Islet precursor cell (in vitro differentiated cells): ENCODE measurements at places on chromosomes 12 and 14.
A peak's percentile ranks its signal among the peaks of the same experiment; 100 is the strongest.

DNA sequence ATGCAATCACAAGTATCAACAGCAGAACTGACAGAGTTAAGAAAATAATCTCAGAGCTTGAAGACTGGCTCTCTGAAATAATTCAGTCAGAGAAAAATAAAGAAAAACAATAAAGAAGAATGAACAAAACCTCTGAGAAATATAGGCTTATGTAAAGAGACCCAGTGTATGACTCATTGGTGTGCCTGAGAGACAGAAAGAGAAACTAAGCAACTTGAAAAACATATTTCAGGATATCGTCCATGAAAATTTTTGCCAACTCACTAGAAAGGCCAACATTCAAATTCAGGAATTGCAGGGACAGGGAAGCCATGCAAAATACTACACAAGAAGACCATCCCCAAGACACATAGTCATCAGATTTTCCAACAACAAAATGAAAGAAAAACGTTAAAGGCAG, 56.2 kb downstream of the APOBEC1 start:
- DNase-seq: no peak

GRCh38 chr12:77179515-77179914, 114.1 kb upstream of the E2F7 start:
- DNase-seq: no peak

DNA sequence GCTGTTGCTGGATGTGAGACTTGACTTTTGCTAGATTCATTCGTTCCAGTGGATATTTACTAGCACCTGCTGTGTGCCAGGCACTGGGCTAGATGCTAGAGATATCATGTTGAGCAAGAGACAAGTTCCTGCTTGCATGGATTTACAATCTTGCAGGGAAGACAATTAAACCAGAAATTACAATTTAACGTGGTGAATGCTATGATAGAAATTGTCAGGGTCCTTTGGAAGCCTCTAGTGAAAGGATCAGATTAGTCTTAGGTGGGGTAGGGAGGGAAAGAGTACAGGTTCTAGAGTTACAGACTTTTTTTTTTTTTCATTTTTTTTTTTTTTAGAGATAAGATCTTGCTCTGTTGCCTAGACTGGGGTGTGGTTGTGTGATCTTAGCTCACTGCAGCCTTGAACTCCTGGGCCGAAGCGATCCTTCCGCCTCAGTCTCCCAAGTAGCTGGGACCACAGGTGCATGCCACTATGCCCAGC, 36.7 kb downstream of the SPATS2 start:
- DNase-seq: no peak

- DNase-seq: no peak
Observed at GRCh38 chr14:79404874-79405511, 806.3 kb downstream of the DIO2 start.

- DNase-seq: no peak
Observed at GRCh38 chr14:59852350-59852749, 18.2 kb downstream of the RTN1 start.

DNA sequence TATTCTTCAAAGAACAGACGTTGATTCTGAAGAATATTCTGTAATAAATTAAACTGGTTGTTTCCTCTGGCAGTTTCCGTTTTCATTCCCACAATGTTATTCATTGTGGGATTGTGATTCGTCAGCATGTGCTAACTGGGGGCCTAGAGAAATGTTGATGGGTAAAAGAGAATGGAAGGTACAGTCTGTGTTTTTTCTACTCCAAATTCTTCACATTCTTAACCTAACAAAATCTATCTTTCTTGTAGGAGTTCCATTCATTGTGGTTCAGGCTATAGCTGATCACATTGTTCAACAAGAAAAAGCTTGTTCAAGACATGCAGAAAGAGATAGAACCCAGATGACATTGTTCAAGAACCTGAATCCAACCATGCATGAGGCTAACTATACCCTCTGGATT, 5.9 kb downstream of the CD163 start:
- DNase-seq: no peak

DNA sequence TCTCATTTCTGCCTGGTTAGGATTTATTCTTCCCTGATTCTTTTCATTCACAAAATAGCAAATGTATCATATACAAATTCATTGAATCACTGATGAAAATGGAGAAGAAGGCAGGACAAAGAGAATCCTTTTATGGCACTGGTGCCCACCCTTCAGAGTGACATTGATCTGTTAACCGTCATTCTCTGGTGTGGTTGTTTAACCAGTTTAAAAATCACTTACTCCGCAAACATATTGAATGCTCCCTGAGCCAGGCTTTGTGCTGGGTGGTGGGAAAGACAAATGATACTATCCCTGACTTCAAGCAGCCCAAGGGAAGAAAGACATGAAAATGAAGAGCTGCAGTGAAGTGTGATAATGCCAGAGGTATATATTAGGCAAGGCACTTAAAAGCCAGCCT, 187.5 kb upstream of the SLC38A2 start:
- DNase-seq: no peak

GRCh38 chr14:105582639-105583038, 56.3 kb downstream of the TMEM121 start:
- DNase-seq: peak; percentile 70

DNA sequence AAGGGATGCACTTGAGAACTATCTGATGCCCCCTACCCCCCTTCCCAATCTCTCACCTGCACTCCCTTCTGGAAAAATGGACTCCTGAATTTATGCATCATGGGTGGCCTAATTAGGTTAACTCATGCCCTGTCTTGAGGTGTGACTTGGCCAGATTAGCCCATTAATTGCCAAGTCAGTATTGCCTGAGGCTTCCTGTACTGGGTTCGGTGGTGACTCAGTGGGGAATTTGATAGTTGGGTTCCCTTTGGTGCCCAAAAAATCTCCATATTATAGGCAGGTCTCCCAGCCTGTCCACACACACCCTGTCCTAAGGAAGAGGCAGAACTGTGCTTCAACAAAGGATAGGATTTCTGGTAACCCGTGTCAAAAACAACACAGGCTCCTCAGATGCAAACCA, 146.1 kb downstream of the CHST11 start:
- DNase-seq: no peak

DNA sequence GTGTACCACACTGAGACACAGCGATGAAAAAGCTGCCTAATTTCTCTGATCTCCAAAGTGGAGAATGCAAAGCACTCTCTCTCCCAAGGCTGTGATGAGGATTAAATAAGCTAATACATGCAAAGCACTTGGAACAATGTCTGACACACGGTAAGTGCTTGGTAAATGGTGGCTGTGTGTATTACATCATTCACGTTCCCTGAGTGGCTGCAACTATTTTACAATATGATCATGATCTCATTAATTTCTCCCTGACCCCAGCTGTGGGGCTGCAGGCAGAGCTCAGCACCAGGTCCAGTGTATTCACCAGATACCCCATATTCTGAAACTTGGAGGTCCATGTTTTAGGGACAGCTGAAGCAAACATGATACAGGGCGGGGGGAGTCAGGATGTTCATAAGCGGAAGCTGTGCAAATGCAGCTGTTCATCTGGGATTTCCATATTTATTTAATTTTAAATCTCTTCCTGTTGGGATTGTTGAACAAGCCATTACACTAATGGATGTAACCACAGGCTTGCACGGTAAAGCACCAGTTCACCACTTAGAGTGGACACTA, 106.4 kb downstream of the CCDC60 start:
- no peak for DNase-seq

DNA sequence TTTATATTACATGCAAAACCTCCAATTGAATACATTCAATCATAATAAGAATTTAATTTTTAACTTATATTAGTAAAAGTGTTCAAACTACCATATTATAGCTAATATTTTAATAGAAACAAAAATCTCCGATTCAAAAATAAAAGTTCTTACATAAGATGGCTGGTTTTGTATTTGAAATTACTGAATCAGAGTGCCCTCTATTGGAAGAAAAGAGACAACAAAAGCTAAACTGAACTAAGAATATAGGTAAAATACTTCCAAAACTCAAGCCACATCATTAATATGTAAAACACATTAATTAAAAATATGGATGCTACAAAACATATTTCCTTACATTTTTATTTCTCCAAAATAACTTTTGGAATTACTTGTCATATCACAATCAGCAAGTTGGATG, 120.3 kb downstream of the GARIN6 start:
- no peak for DNase-seq

GRCh38 chr12:124920353-124920935, 6.0 kb upstream of the UBC start:
- DNase-seq: peak; percentile 61

GRCh38 chr14:58731465-58732293, 93.9 kb downstream of the DACT1 start:
- DNase-seq: peak; percentile 71

DNA sequence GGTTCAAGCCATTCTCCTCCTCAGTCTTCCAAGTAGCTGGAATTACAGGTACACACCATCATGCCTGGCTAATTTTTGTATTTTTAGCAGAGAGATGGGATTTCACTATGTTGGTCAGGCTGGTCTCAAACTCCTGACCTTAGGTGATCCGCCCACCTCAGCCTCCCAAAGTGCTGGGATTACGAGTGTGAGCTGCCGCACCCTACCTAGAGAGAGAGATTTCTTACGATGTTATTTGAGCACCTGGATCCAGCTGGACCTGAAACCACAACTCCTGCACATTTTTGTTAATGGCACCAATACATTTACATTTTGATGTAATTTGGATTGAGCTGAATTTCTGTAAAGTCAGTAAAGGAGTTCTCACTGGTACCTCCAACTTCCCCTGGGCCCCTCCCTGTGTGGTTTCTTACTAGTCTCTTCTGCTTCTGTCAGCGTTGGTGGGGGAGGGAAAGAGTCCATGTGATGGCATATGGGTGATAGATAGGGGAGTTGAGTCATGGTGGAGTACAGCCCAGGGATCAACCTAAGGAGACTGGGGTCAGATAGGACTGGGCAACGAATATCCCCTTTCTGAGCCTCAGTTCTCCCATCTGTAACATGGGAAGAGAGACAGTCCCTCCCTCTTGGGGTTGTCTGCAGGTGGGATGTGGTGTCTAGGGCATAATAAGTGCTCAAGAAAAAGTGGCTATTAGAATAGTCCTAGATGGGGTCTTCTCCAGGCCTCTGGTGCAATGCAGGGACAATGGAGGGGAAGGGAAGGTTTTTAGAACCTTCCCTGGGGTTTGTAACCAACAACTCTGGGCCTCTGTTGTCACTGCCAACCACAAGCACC, 83.3 kb upstream of the MED13L start:
- DNase-seq: no peak

DNA sequence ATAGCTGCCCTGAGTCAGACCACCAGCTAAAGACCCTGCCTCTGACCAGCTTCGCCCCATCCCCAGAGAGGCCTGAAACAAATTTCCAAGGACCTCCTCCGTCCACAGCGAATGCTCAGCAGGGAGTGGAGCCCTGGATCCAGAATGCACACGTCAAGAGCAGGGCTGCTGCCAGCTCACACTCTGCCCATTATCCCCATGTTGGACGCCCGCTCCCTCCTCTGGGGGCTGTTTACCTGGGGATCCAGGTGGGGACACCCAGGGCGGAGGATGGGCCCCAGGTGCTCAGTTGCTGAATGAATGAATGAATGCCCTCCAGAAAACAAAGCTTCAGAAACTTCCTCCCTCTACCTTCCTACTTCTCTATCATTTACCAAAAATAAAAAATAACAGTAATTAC, 18.1 kb downstream of the BCL11B start:
- DNase-seq: no peak

GRCh38 chr12:52019113-52019770, 12.5 kb downstream of the TAMALIN start:
- no peak for DNase-seq

GRCh38 chr12:27213304-27213703, 30.8 kb upstream of the STK38L start:
- no peak for DNase-seq

DNA sequence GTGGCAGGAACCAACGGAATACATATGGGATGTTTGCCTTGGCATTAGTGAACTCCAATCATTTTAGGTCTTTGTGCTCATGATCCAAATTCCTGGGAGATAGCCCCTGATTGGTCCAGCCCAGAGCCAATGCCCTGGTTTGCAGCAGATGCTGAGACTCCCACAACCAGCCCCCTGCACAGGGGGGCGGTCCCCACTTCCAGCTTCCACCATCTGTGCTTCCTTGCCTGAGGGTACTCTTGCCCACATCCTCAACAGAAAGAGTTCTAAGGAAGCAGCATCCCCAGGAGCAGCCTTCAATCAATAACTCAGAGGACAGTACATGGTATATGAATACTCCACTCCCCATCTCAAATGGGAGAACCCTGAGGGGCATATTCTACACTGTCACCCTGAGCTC, 39.7 kb upstream of the FICD start:
- no peak for DNase-seq

DNA sequence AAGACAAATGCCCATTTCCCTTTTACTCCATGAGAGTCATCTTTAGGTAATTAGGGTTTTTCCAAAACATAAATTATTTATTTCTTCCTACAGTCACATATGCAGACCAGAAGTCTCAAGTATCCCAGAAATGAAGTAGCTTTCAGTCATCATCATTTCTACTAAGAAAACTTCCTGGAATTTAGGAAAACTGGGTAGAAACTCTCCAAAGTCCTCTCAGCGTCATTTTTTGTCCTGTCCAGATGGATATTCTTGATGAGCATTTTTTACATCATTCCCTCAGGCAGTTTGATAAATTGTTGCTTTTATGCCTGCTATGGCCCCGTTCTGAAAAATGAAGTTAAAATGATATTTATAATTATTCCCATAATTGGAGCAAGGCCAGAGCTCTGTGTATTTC, 93.9 kb upstream of the DCN start:
- no peak for DNase-seq

DNA sequence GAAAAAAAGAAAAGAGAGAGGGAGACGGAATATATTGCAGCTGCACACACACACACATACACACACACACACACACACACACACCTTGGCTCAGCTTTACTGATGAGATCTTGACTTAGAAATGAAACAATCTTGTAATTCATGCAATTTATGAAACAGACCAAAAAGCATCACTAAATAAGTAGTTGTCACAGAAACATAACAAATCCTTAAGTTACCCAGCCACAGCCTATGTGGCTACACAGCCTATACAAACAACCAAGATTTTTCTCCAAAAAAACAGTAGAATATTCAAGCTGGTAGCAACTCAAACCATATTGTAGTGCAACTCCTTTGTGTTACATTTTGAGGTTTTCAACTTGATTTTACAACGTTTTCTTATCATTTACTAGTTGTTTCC, 37.9 kb upstream of the GNG2 start:
- no peak for DNase-seq

DNA sequence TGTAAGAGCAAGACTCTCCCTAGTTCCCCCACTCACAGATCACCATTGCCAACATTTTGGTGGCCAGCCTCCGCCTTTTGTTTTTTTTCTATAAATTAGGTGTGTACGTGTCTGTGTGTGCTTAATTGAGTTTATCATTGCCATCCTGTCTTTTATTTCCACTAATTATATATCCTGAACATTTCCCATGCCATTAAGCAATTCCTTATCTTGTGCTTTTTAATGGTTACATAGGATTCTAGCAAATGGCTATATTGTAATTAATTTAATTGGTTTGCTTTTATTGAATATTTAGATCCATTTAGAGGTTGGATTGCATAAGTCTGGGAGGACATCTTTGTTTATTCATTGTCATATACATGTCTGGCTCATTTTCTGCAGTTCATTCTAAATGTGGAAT, 107.3 kb upstream of the RTL1 start:
- DNase-seq: no peak
